Sigmoid colon (tissue), 7 donors: ENCODE measurements at places on chromosomes 7 and 10. TPM values are rescaled to one million over a fixed set of nuclear protein-coding genes. Genes with fewer than 3 reads are reported as not detected.
A peak's percentile ranks its signal among the peaks of the same experiment; 100 is the strongest.

The RBP3 gene
- not detected for polyA plus RNA-seq

GRCh38 chr10:25017661-25018060, 1.2 kb downstream of the THNSL1 start:
- H3K4me3 ChIP-seq: no peak overlapping the region
- no peaks in the 10 kb centered on the region for H3K36me3 ChIP-seq
- H3K4me1 ChIP-seq: peaks cover 13% of the 10 kb centered on the region
- no peaks in the 10 kb centered on the region for H3K27me3 ChIP-seq

- H3K4me1 ChIP-seq: no peaks in the 10 kb centered on the region
- no peaks in the 10 kb centered on the region for H3K36me3 ChIP-seq
- no peak for DNase-seq
- no peak overlapping the region for H3K4me3 ChIP-seq
These were observed 109.5 kb downstream of the ADRA2A start for GRCh38 chr10:111186358-111186757.

DNA sequence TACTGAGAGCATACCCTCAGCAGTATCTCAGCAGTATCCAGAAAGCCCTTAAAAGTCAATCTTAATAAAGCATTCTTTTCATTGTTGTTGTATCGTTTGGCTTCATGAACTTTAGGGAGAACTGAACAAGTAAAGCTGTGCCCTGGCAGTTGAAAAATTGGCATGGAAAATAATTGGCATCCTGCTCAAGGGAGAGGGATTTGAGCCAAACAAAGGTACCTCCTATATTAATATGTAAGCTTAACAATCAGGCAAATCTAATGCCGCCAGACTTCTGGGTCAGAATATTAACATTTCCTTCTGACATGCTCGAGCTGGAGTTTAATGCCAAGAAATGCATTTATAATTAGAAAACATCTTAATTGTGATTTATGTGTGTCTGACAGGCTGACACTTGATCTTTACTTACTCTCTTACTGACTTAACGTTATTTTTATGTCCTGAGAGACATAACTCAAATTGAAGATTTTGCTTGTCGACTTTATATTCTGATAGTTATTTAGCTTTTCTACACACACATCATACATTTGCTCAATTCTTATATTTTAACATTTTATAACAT, 42.1 kb upstream of the PCDH15 start:
- H3K4me3 ChIP-seq: no peak overlapping the region
- no peak overlapping the region for H3K27ac ChIP-seq
- H3K36me3 ChIP-seq: no peaks in the 10 kb centered on the region
- H3K27me3 ChIP-seq: no peaks in the 10 kb centered on the region
- no peaks in the 10 kb centered on the region for H3K4me1 ChIP-seq

DNA sequence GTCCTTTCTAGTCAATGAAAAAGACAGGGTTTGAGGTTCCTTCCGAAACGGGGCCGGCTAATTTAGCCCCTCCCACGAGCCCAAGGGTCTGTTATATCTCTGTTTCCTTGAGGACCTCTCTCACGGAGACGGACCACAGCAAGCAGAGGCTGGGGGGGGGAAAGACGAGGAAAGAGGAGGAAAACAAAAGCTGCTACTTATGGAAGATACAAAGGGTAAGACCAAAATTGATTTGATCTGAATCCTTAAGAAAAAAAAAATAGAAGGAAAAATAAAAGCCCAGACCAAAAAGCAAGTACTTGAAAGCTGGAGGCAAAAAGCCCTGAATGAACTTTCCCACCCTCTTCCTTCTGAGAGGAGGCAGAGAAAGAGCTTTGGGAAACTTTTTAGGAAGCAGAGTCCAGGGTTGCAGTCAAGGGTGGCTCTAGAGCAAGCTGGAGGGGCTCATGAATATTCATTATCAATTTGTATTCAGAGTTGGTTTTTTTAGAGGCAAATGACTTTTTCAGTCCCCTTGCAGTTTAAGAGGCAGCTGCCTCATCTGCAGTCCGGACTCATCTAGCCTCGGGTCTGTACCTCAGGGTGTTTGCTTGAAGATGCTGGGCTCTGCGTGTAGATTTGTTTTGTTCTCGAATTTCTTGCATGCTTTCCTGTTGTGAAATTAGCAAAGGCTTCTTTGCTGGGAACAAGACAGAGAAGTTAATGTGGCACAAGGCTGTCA, at the start of gene ENTPD1:
Gene ENTPD1 (plus strand): TSS at position 123 of the 721 bp plus-strand sequence. CDS start 77 bp downstream, at position 200.
- no peaks in the 10 kb centered on the region for H3K27me3 ChIP-seq
- H3K4me1 ChIP-seq: peaks cover 36% of the 10 kb centered on the region
- no peak for DNase-seq
- peak within 1 kb of the TSS; percentile 78 for H3K27ac ChIP-seq
- no peaks in the 10 kb centered on the region for H3K36me3 ChIP-seq
